NCI-H1694 (cell line): ENCODE measurements at places on chromosomes 7 and 10.
A peak's percentile ranks its signal among the peaks of the same experiment; 100 is the strongest.

DNA sequence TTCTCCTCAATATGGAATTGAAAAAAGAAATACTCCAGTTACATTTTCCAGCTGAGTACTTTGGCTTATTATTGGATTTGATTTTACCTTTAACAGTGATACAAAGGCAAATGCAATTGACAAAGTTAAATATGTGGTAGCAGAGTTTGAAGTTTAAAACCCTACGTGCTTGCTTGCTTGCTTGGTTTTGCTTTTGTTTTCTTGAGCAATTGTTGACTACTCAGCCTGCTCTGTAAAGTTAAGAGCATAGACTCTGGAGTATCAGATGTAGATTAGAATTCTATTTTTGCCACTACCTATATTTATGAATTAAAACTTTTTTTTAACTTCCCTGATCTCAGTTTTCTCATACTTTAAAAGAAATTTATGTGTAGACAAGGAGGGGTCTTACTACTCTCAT is 51.4 kb downstream of the PCDH15 start:
- no peak for DNase-seq

GRCh38 chr7:151695951-151696541 is 176.4 kb upstream of the RHEB start:
- DNase-seq, result no peak

DNA sequence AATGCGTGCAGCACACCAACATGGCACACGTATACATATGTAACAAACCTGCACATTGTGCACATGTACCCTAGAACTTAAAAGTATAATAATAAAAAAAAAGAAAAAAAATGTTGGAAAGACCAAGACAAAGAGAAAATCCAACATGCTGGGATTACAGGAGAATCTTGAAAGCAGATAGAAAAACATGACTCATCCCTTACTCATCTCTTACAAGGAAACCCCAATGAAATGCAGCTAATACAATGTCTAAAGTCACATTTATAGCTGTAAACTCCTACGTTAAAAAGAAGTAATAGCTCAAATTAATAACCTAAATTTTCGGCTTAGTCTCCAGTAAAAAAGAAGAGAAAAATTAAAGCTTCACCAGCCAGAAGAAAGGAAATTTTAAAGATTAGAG is 47.5 kb upstream of the DGKB start:
- DNase-seq, result no peak

DNA sequence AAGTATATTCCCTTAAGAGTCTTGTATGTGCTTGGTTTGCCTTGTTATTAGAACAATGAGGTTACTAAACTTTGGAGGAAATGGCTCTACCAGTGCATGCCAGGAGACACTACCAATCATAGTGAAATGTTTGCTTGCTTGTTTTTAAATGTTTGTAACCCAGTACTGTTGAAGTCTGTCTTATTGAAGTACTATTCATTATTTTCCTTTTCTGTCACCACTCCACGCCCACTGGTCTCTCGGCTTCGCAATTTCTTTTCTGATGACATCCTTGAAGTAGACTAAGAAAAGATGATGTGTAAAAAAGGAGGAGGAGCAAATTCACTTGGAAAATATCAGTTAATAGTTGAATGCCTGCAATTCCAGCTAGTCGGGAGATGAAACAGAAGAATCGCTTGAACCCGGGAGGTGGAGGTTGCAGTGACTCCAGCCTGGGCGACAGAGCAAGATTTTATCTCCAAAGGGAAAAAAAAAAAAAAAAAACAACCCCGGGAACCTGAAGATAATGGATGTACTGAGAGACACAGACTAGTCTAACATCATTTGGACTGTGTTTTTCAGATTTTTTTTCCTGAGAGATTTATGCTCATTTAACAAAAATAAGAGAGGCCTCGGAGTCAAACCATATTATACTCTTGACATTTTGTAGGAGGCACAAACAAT is 959.4 kb downstream of the PCDH15 start:
- no peak for DNase-seq

GRCh38 chr10:7300384-7300971 is 110.4 kb downstream of the SFMBT2 start:
- DNase-seq, result no peak

- DNase-seq, result no peak
These were observed 70.1 kb downstream of the VPS41 start for GRCh38 chr7:38838725-38839385.

GRCh38 chr7:148862481-148862880 is 21.6 kb downstream of the EZH2 start:
- DNase-seq, result no peak

- DNase-seq, result no peak
These were observed 534.5 kb downstream of the TNS3 start for GRCh38 chr7:47047384-47047783.

DNA sequence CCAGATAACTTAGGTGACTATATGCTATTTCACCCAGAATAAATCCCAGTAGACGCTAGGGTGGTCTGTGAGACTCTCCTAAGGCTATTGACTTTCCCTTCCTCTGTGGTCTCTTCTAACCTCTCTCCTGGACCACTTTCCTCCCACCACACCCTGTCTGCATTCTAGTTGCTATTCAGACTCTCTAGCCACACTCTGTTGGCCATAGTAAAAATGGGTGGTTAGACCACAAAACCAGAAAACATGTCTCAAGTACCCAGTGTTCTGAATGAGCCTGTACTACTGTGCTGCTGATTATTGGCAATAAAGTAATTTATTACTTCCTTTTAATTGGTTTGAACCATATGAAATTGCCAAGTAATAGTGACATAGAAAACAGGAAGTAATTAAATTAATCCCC is 240.8 kb downstream of the KIF20B start:
- no peak for DNase-seq

DNA sequence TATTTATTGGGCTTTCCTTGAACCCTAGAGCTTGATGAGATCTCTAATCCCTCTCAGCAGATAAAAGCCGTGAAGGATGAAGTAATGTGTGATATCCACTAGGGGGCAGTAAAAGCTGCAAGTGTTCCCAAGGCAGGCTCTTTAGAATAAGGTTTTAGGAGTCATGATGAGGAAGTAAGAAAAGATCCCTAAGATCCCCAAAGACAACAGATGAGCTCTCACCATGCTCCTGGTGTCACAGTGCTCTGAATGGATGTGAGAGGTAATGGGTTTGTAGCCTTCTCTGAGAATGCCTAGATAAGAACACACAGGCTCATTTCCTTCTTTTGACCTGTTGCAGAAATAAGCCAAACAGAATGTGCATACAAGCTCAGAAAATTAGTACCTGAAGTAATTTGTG is 70.4 kb upstream of the ITPRID1 start:
- peak; percentile 82 for DNase-seq
